ENCODE measurements at places on chromosomes 11 and 22. TPM values are rescaled to one million over a fixed set of nuclear protein-coding genes. Genes with fewer than 3 reads are reported as not detected.

DNA sequence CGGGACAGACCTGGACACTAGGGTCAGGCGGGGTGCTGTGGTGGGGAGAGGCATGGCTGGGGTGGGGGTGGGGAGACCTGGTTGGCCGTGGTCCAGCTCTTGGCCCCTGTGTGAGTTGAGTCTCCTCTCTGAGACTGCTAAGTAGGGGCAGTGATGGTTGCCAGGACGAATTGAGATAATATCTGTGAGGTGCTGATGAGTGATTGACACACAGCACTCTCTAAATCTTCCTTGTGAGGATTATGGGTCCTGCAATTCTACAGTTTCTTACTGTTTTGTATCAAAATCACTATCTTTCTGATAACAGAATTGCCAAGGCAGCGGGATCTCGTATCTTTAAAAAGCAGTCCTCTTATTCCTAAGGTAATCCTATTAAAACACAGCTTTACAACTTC, 3.9 kb downstream of the FADD start:
- no peak for DNase-seq

GRCh38 chr22:50519151-50519550, 6.2 kb downstream of the SCO2 start:
- DNase-seq, result no peak

- no peak for DNase-seq
Measured at GRCh38 chr11:64369440-64370421, 10.8 kb downstream of the RPS6KA4 start.

GRCh38 chr11:69924308-69925161, 105.3 kb upstream of the FGF3 start:
- DNase-seq, result no peak

GRCh38 chr11:35721651-35722282, 59.2 kb downstream of the TRIM44 start:
- no peak for DNase-seq

- no peak for DNase-seq
Measured at GRCh38 chr11:57237204-57237681, at the start of gene APLNR. Gene APLNR, minus strand, starts transcription at chr11:57237250. Its CDS starts 246 bp downstream, at chr11:57237004.

DNA sequence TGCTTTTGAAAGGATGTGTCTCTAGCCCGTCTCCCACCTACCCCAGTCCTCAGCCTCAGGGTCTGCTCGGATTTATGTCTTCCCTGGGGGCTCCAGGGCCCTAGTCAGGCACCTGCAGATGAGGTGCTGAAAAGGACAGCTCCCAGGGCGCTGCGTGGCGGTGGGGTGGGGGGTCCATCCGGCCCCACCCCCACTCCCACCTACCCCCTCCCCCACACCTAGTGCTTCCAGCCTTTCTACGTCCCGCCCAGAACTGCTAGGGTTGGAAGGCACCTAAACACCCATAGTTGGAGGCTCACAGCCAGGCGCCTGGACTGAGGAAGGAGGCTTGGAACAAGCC, 1.4 kb upstream of the ROBO3 start:
- no peak for DNase-seq

GRCh38 chr11:110349138-110349996, 53.0 kb upstream of the RDX start:
- DNase-seq, result no peak

- DNase-seq, result no peak
Measured at GRCh38 chr11:16841984-16842383, 103.5 kb downstream of the C11orf58 start.

DNA sequence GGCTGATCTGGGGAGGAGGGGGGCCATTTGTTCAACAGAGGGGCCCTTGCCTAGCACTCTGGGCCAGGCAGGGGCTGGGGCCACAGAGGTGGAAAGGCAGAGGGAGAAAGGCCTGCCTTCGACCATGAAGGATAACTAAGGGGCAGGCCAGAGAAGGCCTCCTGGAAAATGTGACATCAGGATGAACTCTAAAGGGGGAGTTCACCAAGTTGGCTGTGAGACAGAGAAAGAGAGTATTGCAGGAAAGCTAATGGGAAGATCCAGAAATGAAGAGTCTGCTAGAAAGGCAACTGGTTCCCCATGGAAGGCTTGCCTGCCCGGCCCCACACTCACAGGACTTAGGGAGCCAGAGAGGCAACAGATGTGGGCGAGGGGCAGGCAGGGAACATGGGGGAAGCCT, 16.3 kb downstream of the CSNK1E start:
- no peak for DNase-seq

- DNase-seq, result no peak
Measured at GRCh38 chr22:33919391-33920196, 682 bp downstream of the LARGE1 start.

DNA sequence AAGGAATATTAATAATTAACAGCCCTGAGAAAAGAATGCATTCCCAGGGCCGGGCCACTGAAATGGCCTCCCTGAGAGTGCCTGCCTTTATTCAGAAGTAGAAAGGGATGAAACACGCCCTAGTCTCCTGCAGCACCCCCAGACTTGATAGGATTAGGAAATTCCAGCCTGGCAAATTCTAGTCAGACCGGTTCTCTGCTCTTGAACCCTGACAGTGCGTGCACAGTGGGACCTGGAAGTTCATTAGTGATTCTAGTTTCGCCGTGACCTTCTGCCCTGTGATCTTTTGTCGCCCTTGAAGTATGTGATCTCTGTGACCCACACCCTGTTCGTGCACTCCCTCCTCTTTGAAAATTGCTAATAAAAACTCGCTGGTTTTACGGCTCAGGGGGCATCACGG, 2.1 kb upstream of the GSTP1 start:
- no peak for DNase-seq

DNA sequence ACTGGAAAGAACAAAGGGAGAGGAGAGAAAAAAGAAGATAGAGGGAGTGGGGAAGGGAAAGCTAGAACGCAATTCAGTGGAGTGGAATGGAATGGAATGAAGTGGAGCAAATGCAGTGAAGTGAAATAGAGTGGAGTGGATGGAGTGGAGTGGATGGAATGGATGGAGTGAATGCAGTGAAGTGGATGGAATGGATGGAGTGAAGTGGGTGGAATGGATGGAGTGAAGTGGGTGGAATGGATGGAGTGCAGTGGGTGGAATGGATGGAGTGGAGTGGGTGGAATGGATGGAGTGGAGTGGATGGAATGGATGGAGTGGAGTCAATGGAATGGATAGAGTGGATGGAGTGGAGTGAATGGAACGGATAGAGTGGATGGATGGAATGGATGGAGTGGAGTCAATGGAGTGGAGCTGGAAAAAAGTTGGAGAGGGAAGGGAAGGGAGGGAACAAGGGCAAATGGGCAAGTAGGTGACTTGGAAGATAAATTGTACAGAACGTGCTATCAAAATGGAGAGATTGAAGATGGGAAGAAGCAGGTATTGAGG, 13.9 kb downstream of the IFITM10 start:
- no peak for DNase-seq

DNA sequence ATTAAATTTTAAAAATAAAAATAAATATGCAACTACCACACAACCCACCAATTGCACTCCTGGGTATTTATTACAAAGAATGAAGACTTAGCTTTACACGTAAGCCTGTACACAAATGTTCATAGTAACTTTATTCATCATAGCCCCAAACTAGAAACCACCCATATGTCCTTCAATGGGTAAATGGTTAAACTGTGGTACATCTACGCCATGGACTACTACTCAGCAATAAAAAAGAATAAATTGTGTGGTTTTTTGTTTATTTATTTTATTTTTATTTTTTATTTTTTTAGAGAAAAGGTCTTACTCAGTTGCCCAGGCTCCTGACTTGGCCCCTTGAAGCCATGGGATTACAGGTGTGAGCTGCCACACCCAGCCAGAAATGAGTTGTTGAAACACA, 14.6 kb downstream of the GAL start:
- DNase-seq, result no peak

GRCh38 chr11:70220920-70221319, 17.8 kb downstream of the FADD start:
- no peak for DNase-seq

GRCh38 chr11:17439316-17439782, 37.3 kb downstream of the ABCC8 start:
- peak; percentile 2 for DNase-seq

DNA sequence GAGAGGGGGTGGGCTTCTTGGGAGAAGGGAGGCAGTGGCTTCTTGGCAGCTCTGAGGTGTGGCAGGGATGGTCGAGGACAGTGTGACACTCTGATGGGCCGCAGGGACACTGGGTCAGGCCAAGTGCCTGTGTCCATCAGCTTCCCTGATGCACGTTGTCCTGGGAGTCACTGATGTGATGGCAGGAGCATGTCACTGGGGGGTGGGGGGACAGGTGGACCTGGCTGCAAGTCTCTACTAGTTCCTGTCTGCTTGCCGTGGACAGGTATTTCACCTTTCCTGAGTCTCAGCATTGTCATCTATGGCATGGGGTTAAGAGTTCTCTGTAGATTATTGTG, 592.9 kb downstream of the TBC1D22A start:
- no peak for DNase-seq

GRCh38 chr22:22663861-22664800, 19.7 kb downstream of the GGTLC2 start:
- DNase-seq, result no peak

- DNase-seq, result no peak
Measured at GRCh38 chr11:129731316-129731715, 84.3 kb upstream of the TMEM45B start.

DNA sequence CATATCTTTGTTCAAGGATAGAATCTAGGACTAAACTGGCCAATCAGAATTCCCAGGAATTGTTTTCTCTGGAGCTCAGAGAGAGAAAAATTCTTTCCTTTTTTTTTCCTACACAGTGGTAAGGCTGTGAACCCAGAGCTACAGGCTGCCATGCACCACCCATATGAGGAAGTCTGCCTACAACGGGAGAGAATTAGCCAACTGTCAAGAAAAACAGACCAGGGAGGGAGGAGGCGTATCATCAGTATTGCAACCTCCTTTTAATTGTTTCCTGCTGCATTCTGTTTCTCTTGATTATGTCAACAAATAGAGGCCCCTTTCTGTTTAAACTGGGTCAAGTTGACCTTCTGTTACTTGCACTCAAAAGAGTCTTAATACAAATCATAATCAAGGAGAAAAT, 176.5 kb upstream of the UBASH3B start:
- no peak for DNase-seq

DNA sequence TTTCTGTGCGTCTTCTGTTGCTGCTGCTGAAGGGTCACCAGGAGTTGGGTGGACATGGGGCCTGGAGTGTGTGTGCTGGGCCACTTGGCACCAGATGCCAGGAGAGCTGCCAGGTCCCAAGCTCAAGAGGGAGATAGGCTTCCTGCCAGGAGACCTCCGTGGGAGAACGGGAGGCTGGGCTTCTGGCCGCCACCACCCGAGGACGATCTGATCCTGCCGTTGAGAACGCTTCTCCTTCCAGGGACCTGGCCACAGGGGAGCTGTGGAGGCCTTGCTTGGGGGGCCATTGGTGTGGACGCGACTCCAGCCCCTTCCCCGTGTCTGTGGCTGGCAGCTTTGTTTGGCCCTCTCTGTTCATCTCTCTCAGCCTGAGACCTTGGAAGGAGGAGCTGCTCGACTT, 2.4 kb downstream of the BRSK2 start:
- DNase-seq, result no peak

DNA sequence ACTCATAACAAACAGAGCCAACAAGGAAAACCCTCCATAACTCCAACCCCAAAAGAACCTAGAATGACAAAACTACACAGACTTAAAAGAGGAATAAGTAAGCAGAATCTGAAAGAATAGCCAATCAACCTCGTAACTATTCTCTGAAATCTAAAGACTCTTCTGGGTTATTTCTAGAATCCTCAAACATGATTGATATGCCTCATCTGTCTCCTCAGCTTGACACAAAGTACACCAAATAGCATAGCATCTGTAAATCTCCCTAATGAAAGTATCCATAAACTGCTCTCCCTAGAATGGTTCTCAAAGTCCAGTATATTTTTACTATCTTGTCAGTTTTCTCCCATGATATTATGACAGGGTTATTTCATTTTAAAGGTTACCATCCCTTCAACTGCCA, 195.0 kb downstream of the TTC28 start:
- no peak for DNase-seq

GRCh38 chr11:85941380-85941973, 86.3 kb downstream of the CCDC83 start:
- DNase-seq, result no peak

DNA sequence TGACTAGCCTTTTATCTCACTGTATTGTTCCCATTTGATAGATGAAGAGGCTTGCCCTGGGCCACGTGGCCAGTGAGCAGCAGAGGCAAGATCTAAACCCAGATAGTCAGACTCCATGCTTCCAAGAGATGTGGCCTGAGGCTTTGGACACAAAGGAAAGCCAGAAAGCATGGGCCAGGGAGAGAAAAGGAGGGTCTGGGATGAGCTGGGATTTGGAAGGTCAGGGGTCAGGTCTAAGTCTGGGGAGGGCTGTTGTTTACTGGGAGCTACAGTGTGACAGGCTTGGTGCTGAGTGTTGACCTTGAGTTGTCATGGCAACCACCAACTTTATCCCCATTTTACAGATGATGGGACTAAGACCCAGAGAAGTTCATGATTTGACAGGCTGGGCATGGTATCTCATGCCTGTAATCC, 2.1 kb downstream of the SLC35E4 start:
- no peak for DNase-seq

- DNase-seq, result no peak
Measured at GRCh38 chr11:134349802-134350355, 18.1 kb downstream of the GLB1L2 start.

- DNase-seq, result peak; percentile 10
Measured at GRCh38 chr22:29524442-29525191, 28.9 kb downstream of the THOC5 start.

DNA sequence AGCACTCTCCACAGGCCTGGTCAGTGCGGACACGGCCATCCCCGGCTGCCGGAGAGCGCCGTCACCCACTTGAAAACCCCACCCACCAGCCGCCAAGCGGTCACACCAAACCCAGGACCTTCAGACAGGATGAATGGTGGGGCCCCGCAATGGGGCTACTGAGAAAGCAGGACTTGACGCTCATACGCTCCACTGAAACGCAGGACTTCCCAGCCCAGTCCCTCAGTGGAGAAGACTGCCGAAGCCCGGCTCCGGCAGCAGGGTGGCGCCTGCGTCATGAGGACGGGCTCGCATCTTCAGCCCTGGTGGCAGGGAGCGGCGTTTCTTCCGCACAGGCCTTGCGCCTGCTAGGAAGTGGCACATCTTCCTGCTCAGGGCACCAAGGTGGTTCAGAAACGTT, 15.3 kb upstream of the PHLDA2 start:
- DNase-seq, result no peak

DNA sequence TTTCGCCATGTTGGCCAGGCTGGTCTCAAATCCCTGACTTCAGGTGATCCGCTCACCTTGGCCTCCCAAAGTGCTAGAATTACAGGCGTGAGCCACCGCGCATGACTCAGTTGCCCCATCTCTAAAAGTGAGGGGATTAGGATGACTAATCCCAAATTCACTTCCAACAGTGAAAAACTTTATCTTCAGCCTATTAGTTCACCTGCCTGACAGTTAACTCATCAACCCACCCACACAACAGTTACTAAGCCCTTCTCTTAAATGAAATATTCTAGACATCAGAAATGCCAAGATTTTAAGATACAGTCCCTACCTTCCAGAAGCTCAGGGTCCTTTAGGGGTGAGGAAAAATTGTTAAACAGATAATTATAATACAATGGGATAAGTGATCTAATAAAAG, 2.0 kb upstream of the ANKRD42 start:
- no peak for DNase-seq

Gene FAM227A
- 2.4 TPM for total RNA-seq

Gene CAPRIN1
- total RNA-seq, result 266 TPM

Gene E2F8
- 14.2 TPM for total RNA-seq

Gene C1QTNF5
- total RNA-seq, result not detected

Gene FSHB
- total RNA-seq, result not detected

Gene WBP2NL
- total RNA-seq, result 0.44 TPM

Gene CARNS1
- total RNA-seq, result 1.0 TPM

Gene BIK
- 0.18 TPM for total RNA-seq

Gene CSNK2A3
- total RNA-seq, result 2.6 TPM

Gene GLYATL2
- total RNA-seq, result not detected

Gene APOBEC3C
- total RNA-seq, result 12.7 TPM

Gene CFAP300
- total RNA-seq, result 6.4 TPM

Gene MIAT
- total RNA-seq, result 0.33 TPM

Gene PICK1
- total RNA-seq, result 21.3 TPM
